Stimulated activated CD8-positive, alpha-beta memory T cell treated with anti-CD3 and anti-CD28 coated beads, Interleukin-4, amount 100 ng/mL, for 1 hour (primary cell): ENCODE measurements at places on chromosomes 2 and 18.

DNA sequence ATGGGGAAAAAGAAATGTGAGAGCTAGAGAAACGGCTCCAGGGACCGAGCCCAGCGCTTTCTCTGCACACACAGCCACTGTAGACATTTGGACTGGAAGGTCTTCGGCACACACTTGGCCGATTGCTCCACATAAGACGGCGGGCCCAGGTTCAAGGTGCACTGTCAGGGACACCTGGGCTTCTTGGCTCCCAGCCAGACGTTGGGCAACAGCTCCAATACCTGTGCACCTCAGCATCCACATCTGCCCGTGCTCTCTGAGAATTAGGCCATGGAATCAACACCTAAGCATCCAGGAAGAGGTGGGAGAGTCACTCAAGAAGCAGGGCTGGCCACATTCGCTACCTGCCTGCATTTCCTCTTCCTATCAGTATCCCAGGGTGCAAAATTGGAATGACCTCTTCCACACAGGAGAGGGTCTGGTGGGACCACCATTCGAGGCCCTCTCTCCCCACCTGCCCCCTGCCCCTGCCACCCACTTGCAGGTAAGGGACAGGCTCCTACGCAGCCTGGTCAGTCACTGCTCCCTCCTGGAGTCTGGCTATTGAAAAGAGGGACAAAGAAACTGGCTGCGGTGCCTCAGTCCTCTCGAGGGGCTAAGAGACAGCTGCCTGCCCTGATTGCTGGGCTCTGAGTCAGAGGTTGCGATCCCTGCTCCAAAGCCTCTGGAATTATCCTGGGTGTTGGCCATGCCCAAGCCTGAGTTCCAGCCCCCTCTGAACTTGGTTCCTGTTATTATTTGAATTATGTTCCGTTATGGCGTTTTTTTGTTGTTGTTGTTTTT, 40.1 kb upstream of the TAF1B start:
- no peak for DNase-seq

DNA sequence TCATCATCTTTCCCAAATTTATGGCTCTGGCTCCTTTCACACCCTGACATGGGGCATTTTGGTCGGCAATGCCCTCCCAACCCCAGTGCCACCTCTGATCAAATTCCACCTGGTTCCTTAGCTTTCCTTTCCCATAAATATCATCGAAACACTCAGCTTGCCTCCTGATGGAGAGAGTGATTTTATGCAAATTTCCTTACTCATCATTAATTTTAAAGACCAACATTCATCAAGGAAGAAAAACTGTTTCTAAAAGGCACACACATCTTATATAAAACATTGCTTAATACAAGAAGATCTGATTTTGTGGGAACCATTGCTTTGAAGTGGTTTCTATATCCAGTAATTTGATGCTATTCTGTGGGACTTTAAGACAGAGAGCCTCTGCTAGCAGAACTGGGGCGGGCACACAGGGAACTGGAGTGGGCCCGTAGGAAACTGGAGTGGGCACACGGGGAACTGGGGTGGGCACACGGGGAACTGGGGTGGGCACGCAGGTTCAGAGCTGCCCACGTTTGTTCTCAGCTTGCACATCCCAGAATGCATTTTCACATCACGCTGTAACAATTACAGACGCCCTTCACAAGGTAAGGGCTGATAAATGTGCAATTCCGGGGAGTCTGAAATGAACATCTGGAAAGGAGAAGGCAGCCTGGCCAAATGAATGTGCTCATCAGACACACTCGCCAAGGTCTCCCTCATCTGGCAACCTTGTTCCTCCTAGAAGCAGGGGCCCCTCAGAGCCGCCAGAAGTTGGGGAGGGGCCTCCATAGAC, 174.2 kb downstream of the RTP5 start:
- no peak for DNase-seq

GRCh38 chr2:207045531-207045930, 106.2 kb downstream of the CPO start:
- no peak for DNase-seq

DNA sequence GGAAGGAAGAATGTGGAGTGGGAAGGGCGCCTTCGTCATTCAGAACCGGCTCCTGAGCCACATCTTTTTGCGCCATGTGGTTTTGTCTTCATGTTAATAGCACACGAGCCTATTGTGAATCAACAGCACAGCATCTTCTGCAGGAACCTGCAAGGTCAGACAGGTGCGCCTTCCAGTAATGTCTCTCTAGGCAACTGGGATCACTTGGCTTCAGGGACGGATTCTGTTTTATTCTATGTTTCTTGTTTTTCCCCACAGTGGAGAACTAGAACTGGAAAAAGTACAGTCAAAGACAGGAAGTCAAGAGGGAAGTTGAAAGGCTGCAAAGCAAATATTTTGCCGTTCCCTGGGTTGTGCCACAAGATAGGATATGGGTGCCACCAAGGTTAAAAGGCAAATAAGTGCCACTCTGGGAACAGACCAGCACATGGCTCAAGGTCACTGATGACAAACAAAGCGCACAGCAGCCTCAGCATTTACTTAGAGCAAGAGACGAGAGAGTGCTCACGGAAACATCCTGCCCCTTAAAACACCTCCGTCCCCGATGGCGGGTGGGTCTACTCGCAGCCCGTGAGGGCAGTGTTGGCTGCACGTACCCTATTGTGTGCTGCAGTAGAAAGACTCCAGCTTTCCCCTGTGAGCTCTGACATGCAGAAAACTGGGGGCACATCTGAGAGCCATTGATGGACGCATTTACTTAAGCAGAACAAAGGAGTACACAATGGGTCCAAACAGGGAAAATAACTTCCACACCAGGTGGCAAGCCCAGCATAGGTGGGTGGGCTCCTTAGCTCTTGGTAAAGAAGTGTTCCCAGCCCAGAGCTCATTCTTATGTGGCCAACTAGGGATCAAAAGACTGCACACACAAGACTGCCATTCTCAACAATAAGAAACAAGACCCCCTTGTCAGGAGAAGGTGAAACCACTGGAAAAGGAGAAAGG, 107.2 kb upstream of the PARD3B start:
- DNase-seq, result no peak

DNA sequence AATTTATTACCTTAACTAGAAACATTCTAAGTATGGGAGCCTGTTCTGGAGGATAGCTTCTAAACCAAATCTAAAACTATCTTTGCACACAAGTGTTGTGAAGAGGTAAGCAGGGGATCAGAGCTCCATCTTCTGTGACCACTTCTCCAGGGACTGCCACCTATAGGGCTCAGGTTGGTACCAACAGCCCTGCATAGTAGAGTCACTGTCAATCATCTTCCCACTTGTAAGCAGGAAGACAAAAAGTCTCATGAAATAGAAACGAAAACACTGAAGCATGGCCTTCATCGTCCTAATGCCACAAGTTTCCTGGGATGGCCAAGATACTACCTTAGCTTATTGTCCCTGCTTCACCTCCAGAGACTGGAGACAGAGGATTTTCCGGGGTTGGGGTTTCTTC, 43.8 kb downstream of the KANSL3 start:
- DNase-seq, result no peak

DNA sequence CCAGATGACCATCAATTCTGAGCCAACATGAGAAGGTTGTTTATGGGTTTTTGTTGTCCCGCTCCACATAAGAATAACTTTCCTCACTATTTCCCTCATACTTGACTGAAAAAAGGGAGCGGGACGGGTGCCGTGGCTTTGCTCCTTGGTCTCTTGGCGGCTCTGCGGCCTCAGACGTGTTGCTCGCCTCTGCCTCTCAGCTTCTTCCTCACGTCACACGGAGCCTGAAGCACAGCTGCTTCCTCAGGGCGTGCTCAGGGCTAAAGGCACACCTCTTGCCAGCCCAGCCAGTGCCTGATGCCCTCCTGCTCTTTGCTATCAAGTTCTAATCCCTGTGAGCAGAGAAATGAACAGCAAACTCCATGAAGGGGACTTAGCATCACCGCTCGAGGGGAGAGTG, 17.9 kb upstream of the ID2 start:
- DNase-seq, result no peak

GRCh38 chr2:232865165-232865564, 4.9 kb upstream of the SNORC start:
- no peak for DNase-seq

GRCh38 chr2:64394153-64394552, 59.8 kb upstream of the LGALSL start:
- DNase-seq, result no peak

DNA sequence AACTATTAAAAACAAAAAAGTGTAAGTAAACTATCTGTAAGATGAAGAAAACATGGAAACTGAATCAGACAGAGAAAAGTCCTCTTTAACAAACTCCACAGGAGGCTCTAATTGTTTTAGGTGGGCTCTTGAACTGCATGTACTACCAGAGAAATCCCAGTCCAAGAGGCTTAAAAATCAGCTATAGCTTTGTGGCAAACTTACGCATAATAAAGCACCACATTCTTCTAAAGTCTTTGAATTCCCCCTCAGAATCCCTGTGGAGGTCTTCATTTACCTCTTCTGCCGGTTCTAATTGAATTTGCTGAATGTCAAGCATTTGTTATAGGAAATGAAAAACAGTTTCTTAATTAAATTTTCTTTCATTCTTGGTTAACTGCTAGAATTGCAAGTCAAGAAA, 40.8 kb downstream of the CHN1 start:
- DNase-seq, result no peak

DNA sequence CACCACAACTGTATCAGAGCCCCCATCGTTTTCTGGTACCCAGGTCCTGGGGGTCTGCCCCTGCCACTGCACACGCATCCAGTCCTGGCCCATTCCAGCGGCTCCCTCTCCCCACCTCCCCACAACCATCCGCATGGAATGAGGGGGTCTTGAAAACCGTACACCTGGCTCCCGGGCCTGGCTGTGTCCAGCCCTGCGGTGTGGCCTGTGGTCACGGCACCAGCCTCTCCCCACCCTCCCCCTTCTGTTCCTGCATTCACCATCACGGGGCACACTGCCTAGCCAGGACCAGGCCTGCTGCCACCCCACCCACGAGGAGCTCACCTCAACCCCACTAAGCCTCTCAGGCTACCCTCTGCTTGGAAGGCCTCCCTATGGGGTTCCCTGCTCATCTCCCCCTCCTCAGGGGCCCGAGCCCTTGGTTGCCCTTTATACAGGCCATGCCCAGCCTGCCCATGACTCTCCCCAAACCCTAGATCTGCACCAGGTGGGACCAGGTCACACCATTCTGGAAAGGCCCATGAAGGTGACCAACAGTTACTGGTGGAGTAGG, 11.4 kb downstream of the GPR35 start:
- DNase-seq, result no peak

GRCh38 chr18:33957707-33958106, 267.0 kb downstream of the NOL4 start:
- DNase-seq, result no peak

DNA sequence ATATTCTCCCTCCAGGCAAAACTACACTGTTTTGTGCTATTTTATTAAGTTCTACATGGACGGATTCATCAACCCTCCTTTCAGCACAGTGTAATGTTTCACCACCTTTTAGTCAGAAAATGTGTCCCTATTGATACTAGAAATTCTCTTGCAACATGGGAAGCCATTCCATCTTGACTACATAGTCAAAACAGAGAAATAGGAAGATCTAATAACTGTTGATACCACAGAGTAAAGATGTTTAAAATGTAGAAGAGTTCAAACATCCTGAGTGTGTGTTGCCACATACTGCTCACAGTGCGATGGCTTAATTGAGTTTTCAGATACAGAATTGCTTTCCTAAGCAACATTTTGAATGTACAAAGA, 492.2 kb upstream of the RAB12 start:
- no peak for DNase-seq

DNA sequence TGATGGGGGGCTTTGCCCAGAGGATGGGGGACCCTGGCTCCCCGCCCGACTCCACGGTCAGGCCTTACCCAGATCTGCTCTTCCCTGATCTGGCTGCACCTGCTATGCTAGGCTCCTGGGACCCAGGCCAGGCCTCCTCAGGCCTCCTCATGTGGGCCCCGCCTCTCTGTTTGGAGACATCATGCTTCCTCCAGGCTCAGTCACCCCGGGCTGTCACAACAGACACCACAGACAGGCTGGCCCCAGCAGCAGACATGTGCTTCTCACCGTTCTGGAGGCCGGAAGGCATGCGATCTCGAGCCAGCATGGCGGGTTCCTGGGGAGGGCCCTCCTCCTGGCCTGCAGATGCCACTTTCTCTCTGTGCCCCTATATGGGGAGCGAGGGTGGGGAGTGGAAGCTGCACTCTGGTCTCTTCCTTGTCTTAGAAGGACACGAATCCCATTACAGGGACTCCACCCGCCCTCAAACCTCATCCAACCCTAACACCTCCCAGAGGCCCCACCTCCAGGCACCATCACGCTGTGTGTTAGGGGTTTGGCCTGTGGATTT, 10.8 kb upstream of the NEU4 start:
- DNase-seq, result no peak

DNA sequence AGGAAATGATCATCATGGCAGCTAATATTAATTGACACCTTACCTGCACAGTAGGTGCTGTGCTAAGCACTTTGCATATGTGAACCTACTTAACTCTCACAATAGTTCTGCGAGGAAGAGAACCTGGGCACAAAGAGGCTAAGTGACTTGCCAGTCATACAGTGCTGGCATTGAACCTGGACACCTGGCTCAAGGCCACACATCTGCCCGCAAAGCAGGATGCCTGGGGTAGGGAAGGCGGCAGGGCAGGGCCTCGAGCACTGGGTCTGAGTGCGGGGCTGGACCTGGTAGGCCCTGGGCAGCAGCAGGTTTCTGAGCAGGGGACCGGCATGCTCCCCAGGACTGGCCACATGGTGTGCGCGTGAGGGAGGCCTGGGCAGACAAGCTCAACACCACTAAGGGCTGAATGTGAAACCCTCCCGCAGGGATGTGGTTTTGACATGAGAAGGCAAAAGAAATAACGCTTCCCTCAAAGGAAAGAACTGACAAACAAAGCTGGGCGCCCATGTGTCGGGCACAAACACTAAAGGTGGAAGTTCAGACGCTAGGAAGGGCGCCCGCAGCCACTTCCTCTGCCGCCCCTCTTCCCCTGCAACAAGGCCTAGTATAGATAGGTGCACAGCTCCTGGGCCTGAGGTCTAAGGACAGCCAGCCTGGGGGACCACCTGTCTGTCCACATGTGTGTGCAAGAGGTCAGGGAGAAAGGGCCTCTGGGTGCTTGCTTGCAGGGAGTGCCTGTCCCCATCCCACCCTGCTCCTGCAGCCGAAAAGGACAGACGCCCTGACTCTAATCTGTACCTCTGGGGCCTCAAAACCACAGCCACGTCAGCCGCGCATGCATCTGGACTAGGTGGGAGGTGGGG, 92.5 kb downstream of the ZFP36L2 start:
- DNase-seq, result no peak
